Renal pelvis (tissue), 12 donors: ENCODE measurements at places on chromosomes 7 and 10. TPM values are rescaled to one million over a fixed set of nuclear protein-coding genes. Genes with fewer than 3 reads are reported as not detected.

Gene ACTR3C
- polyA plus RNA-seq, result 9.1 TPM

Gene SPDYE5
- 7.7 TPM for polyA plus RNA-seq

Gene CAPZA2
- polyA plus RNA-seq, result 194 TPM

Gene CRYGN
- polyA plus RNA-seq, result 2.5 TPM

Gene ZNF117
- 58.3 TPM for polyA plus RNA-seq

Gene C10orf105
- polyA plus RNA-seq, result 0.07 TPM

Gene PRRT4
- 1.2 TPM for polyA plus RNA-seq
